RWPE1 (cell line): ENCODE measurements at places on chromosomes 13 and 19.

- DNase-seq, result no peak
Measured at GRCh38 chr13:55000043-55000442, 1971.4 kb downstream of the OLFM4 start.

DNA sequence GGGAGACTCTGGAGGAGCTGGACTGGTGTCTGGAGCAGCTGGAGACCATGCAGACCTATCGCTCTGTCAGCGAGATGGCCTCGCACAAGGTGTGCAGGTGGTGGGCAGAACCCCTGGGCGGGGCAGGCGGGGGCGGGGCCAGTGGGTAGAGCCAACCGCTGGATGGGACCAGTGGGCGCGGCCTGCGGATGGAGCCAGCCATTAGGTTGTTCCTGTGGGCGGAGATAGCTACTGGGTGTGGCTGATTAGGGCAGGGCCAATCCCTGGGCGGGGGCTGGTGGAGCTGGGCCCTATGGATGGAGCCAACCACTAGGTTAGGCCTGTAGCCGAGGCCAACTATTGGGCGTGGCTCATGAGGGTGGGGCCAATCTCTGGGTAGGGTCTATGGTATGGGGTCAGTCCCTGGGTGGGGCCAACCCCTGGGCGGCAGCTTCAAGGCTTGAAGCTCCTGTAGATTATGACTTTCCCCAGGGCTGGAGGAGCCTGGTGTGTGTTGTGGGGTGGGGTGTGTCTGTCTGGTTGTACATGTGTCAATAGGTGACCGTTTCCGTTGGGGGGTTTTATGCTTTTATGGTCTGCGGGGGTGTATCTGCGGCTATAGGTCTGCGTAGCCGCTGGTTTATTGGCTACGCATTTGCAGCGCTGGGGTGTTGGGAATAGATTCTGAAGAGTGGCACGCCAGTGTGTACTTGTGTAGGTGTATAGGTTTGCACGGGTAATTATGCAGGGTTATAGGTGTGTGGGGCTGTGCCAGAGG, 30.7 kb downstream of the PDE4A start:
- DNase-seq, result peak; percentile 59

DNA sequence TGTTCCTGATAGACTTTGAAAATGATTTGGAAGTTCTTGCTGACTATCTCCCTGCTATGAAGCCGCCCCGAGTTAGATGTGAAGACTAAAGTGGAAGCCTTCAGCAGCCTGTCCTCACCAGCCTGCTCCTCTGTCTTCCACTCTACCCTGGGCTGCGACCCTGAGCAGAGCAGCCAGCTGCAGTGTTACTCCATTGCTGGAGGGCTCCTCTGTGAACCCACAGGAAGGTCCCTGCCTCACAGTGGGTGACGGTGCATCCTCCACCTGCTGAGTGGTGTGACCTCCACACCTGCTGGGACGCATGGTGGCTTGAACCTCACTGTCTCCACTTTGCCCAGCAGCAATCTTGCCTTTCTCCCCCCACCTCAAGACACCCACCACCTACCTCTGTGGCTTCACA, 116.4 kb downstream of the IRS2 start:
- no peak for DNase-seq

- no peak for DNase-seq
Measured at GRCh38 chr13:113639616-113640262, 18.3 kb downstream of the ATP4B start.

DNA sequence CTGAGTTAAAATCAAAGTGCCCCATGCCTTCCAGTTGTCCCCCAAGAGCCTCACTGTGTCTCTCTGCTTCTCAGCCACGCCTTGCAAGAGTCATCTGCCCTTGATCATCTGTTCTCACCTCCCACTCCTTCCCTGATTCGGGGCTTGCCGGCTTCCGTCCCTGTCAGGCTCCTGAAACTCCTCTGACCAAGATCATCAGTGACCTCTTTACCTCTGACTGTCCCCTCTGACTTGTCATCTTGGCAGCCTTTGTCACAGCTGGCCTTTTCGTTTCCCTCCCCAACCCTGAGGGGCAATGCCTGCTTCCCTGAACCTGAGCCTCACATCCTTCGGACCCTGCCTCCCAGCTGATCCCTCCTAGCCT, 66.3 kb downstream of the MAP4K1 start:
- DNase-seq, result no peak

DNA sequence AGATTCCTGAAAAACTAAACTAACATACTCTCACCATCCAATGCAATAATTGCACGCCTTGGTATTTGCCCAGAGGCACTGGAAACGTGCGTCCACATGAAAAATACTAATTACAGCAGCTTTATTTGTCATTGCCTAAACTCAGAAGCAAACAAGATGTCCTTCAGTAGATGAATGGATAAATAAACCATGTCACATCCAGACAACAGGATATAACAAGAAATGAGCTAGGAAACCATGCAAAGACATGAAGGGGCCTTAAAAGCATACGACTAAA, 25.0 kb downstream of the ELL start:
- DNase-seq, result peak; percentile 65

DNA sequence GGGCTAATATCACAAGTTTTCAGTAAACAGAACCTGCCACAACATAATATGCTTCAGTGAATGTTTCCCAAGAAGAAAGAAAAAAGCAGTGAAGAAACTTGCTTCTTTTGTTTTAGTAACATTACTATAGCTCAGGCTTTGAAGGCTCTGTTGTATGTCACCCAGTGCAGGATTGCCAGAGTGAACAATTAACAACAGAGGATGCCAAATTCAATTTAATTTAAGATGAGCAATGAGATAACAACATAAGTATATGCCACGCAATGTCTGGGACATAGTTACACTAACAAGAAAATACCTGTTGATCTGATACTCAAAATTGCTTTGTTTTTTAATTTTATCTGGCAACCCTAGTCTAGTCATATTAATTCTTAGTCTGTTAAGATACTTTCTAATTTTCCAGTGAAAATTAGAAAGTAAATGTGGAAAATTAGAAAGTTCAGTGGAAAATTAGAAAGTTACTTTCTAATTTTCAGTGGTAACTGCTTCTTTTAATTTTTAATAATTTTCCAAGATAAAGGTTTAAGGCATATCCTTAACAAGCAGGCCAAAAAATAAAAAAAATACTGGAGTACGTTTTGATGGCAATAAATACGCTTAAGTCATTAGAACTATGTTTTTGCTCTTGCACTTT, 336.3 kb downstream of the SLITRK6 start:
- no peak for DNase-seq

- DNase-seq, result no peak
Measured at GRCh38 chr13:39881887-39882286, 226.4 kb downstream of the COG6 start.

GRCh38 chr19:42277821-42278451, 8.9 kb downstream of the CIC start:
- DNase-seq, result peak; percentile 67

GRCh38 chr13:36884235-36884634, 35.8 kb downstream of the SMAD9 start:
- no peak for DNase-seq

GRCh38 chr13:97015661-97016350, 21.5 kb upstream of the OXGR1 start:
- DNase-seq, result no peak
